ENCODE measurements at places on chromosomes 13 and 19. TPM values are rescaled to one million over a fixed set of nuclear protein-coding genes. Genes with fewer than 3 reads are reported as not detected.

DNA sequence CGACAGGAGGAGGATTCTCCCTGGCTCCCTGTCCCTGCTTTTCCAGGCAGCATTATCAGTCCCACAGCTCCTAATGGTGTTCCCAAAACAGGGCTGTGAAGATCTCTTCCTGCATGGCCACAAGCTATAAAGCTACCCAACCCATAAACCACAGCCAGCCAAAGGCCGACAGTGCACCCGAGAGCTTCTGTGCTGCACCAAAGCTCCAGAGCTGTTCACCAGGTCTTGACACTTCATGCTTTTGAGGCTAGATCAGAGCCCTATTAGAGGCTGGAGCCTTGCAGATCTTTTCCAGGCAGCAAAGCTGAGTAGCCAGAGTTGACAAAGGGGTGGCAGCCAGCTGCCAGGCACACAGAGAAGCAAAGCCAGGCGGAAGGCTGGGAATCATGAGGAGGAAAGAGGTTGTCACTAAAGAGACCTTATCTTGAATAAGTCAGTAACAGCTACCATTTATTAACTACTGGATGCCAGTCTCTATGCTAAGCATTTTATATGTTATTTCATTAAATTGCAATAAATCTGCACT, 180.4 kb downstream of the KATNAL1 start:
- DNase-seq = no peak

- no peak for DNase-seq
Measured at GRCh38 chr19:31139871-31140505, 209.2 kb downstream of the TSHZ3 start.

GRCh38 chr13:28047757-28048388, 52.5 kb downstream of the FLT3 start:
- DNase-seq = no peak

Gene GPR12
- 0.14 TPM for total RNA-seq

GRCh38 chr19:10068205-10068604, 17.9 kb upstream of the SHFL start:
- DNase-seq = no peak

GRCh38 chr13:36981156-36981743, 17.9 kb downstream of the ALG5 start:
- DNase-seq = no peak

GRCh38 chr19:51807925-51808324, 13.0 kb downstream of the FPR3 start:
- no peak for DNase-seq

- DNase-seq = no peak
Measured at GRCh38 chr19:869245-870177, 10.0 kb downstream of the CFD start.

DNA sequence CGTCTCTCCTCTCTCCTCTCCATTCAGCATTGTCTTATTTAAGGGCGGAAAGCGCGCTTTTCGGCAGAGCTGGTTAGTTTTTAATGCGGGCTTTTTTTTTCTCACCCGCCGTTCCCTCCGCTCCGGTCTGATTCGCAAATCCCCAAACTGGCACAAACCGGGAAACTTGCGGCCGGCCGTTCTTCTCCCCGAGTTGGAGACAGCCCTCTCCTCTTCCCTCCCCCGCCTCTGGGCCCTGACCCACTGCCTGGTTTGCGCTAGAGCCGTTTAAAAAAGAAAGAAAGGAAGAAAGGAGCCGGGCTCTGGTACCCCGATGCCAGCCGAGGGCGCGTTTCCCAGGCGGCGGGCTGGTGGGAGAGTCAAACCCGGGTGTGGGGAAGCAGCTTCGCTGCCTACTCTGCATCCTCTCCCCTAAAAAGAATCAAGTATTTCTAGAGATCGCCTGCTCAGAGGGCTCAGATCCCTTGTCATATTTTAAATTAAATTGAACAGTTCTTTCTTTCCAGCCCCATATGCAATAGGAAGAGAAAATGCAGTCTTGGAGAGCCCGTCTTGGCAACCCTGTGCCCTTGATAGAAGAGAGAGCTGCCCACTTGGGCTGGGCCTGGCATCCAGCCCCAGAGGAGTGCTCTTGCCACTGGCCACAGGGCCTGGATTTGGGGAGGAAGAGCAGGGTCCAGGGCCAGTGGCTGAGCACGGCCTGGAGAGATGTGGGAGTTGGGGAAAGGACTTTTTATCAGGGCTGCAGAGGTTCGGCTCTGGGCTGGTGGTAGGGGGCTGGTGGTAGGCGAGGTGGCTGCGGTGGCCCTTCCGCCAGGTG, 19.0 kb downstream of the NFIX start:
- no peak for DNase-seq

- DNase-seq = no peak
Measured at GRCh38 chr19:38715555-38715954, 28.7 kb downstream of the CAPN12 start.

DNA sequence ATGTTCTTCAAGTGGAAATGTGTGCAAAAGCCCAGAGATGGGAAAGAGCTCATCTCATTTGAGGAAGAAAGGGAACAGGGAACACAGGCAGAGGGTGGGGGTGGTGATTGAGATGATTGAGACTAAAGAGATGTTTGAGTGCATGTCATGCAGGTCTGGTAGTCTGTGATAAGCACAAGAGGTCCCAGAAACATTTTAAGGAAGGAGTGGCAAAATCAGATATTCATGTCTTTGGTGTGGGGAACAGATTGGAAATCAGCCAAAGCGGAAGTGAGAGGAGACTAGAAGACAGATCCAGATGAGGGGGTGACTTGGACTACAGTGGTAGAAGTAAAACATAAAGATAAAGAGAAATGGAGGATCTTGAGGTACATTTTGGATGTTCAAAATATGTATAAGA, 39.4 kb upstream of the DACH1 start:
- no peak for DNase-seq

DNA sequence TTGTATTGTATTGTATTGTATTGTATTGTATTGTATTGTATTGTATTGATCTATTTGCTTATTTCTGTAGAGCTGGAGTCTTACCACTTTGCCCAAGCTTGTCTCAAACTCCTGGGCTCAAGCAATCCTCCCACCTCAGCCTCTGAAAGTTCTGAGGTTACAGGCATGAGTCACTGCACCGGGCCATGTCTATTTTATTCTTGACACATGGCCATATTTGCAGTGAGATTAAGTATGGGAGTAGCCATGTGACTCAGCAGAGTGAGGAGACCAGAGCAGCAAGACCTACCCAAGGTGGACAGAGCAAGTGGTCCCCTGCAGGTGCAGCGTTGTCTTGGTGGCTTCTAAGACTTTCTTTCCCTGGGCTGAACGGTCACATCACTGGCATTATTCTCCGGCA, 49.1 kb upstream of the UBAC2 start:
- DNase-seq = no peak

Gene C3
- 8.2 TPM for total RNA-seq

GRCh38 chr19:30364866-30365800, 7.1 kb upstream of the ZNF536 start:
- DNase-seq = no peak
